ENCODE measurements at places on chromosomes 1 and 21.

DNA sequence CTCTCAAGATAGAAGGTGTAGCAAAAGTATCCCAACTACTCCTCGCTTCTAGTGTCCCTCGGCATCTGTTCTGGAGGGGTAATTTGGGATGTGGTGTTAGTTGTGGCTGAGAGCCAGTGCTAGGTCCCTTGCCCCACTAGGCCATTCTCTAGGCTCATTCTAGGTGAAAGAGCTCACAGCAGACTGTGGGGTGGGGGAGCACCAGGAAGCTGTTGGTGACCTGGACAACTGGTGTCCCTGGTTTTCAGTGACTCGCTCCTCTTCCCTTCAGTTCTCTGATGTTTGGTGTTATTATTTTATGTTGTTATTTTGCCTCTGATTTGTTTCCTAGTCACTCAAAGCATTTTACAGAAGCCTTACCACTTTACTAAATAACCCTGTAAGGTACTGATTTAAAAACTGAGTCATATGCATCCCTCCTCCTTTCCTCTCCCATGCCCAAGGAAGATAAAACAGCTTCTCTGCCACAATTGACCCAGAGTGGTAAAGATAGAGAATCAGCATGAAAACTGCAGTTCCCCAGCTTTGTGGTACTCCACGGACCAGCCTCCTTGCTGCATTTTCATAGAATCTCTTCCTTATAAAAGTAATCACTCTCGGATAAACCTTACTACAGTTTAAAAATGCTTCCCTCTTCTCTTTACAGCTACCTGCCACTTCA, 14.1 kb downstream of the DYRK3 start:
- no peak for DNase-seq

DNA sequence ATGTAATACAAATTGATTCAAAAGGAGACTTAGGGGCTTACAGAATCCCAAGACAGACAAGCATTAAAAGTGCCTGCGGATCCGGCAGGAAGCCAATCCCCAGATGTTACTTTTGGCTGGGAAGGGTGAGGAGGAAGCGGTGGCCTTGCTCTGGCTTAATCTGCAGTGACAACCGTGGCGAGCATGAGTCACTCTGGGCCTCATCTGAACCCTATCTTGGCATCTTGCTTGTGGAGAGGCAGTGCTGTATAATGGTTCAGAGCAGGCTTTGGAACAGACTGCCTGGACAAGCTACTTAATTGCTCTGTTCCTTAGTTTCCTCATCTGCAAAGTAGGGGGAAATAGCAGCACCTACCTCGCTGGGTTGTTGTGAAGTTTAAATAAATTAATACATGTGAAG, 74.1 kb downstream of the XCL2 start:
- no peak for DNase-seq

- DNase-seq, result no peak
Measured at GRCh38 chr1:37243368-37244082, 209.2 kb upstream of the GRIK3 start.

DNA sequence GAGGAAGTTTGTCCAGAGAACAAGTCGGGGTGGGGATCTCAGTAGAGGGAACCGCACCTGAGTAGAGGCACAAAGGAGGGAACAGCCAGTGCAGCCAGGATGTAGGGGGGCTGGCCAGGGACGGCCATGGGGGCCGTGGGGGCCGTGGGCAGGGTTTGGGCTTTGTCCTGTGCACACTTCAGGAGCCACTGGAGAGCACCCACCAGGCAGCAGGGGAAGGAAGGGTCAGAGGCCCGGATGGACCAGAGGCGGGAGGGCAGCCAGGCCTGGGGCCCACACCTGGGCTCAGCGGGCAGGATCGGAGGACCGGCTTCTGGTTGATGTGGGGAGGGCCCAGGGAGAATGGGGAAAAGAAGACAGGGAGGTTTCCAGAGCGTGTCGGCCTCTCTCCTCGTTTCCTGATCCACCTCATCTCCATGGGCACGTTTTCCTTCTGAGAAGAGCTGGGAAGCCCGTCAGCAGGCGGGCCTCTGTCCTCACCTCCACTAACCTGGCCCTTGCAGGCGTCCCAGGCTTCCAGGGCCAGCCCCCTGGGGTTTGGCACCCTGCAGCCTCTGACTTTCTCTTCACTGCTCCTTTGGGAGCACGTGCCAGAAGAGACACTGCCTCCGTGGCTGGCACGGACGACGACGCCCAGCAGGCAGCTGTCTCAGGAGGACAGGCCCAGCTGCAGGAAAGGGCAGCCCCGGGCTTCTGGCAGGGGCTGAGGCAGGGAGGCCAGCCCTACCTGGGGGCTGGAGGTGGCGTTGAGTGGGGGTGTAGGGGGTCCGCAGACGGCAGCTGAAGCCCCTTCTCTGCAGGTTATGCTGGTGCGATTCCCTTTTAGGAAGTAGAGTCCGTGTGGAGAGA, 16.8 kb upstream of the PDXK start:
- DNase-seq, result no peak

GRCh38 chr1:37151789-37152188, 117.5 kb upstream of the GRIK3 start:
- no peak for DNase-seq

GRCh38 chr1:106768501-106768900, 288.0 kb upstream of the PRMT6 start:
- no peak for DNase-seq

DNA sequence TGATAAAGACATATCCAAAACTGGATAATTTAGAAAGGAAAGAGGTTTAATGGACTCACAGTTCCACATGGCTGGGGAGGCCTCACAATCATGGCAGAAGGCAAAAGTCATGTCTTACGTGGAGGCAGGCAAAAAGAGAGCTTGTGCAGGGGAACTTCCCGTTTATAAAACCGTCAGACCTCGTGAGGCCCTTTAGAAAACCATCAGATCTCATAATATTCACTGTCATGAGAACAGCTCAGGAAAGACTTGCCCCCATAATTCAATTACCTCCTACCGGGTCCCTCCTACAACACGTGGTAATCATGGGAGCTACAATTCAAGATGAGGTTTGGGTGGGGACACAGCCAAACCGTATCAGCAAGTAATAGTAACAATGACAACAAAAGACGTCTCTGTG, 88.2 kb upstream of the SLC25A33 start:
- no peak for DNase-seq

Data from NCI-H2081 (cell line).